ENCODE measurements at places on chromosomes 1 and 21. TPM values are rescaled to one million over a fixed set of nuclear protein-coding genes. Genes with fewer than 3 reads are reported as not detected.

PLPP3 gene
- 53.9 TPM for total RNA-seq

CFAP126 gene
- total RNA-seq, result not detected

JUN gene
- total RNA-seq, result 12.4 TPM

KCNE1 gene
- total RNA-seq, result 2.0 TPM

SLC5A9 gene
- 20.6 TPM for total RNA-seq

XCL2 gene
- not detected for total RNA-seq

FABP3 gene
- total RNA-seq, result 3.0 TPM

- DNase-seq, result no peak
Measured at GRCh38 chr1:183548116-183548515, 42.1 kb downstream of the NCF2 start.

DNA sequence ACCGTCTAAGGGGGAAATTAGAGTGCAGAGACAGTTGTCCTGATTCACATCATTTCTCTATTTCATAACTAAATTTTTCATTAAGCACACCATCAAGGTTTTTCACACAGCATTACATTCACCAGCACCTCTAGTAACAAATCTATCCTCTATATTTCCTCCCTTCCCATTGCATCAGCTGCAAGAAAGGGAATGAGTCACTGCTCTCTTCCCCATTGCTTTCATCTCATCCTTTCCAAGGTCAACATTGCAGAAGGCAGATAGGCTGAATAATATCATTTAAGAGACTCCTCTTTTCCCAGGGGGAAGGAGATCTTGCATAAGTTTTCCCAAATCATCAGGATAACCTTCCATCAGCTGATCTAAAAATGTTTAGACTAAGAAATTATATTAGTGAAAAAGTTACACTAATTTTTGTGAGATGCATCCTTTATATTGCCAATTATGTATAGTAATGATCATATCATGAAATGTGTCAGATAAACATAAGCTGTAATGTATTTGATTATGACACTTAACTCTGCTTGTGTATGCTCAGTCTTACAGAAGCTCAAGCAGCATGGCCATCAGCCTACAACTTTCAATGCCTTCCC lies 4.3 kb downstream of the INTS7 start:
- no peak for DNase-seq

GRCh38 chr1:156865258-156865657 lies 4.6 kb downstream of the NTRK1 start:
- no peak for DNase-seq

GRCh38 chr1:30328401-30329262 lies 394.8 kb downstream of the MATN1 start:
- DNase-seq, result no peak

- DNase-seq, result no peak
Measured at GRCh38 chr21:35275776-35276175, 226.7 kb upstream of the RUNX1 start.

DNA sequence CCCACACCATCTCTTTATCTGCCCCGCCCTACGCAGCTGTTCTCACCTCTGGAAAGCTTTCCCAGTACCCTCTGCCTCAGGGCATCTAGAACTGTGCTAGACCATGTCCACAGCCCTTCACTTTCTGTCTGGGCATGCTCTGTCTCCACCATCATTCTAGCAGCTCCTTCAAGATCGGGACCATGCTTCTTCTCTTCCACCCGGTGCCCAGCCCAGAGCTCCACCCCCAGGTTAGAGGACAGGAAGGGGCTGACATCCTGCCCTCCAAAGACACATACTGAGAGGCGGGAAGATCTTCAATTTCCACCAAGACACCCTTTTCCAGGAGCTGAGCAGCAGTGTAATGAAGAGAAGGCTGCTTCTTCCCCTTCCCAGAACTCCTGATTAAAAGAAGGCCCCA lies 27.7 kb upstream of the MEF2D start:
- no peak for DNase-seq

DNA sequence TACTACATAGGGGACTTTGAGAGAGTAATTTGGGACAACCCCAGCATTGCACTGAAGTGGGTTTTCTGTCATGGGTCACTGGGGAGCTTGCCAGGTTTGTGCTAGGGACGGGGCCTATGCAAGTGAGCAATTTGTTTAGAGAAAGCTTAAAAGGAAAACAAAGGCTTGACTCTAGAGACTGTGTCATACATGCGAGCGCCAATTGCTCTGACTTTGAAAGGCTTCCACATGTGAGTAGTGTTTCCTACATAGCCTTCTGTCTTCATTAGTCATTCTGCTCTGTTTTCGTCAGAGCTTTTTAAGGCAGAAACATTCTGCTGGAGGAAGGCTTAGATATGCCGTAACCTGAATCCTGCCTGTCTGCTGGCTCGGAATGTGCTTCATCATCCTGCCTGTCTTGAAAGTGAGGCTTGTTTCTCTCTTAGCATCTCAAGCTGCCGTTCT lies 28.4 kb downstream of the TRIM45 start:
- no peak for DNase-seq

DNA sequence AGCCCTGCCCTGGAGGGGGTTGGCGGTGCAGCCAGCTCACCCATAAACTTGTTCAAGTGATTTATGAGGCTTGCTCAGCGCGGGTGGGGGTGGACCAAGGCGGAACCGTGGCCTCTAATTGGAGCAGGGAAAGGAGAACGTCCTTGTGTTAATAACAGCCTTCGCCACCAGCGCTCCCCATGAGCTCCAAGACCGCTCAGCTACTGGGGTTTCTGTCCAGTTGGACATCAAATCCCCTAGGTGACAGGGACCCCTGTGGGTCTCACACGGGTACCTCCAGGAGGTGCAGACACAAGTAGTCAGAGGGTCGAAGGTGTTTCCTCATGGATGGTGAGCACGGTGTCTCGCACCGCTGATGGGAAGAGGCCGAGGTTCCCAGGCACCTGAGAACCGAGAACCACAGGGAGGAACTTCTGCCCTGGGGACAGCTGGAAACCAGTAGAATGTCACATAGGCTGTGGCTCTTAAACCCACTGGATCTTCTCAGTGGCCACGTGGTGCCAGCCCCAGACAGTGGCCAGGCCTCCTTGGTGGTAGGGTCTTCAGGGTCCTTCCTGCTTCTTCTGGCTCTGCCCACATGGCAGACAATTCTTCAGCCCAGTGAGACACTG lies 3.7 kb upstream of the ACTRT2 start:
- peak; percentile 21 for DNase-seq

- no peak for DNase-seq
Measured at GRCh38 chr1:185227161-185227560, 70.2 kb downstream of the SWT1 start.

DNA sequence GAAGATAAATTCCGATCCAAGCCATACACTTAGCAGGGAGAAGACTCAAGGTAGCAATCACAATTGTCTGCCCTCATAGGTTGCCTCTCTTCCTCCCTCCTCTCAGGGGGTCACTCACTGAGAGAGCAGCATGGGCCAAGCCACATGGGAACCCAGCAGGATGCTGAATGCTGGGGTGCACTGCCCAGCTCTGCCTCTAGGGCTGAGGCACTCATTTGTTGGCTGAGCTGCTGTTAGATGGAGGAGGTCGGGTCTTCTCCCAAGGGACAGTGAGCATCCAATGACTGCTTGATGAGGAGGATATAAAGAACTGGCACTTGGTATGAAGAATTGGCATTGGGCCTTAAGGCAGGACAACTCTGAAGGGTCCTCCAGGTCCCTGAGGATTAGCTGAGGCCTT lies 418.8 kb downstream of the SIPA1L2 start:
- DNase-seq, result no peak

DNA sequence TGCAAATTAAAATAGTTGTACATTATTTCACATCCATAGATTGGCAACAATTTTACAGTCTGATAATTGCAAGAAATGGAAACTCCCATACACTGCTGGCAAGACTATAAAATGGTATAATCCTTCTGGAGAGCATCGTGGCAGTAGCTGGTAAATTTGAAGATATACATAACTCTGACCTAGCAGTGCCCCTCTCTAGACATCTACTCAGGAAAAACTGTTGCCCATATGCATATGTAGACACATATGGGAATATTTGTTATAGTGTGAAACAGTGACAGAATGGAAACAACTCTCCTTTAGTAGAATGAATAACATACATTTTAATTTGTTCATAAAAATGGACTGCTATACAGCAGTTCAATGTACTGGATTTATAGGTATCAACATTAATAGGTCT lies 177.2 kb downstream of the PHTF1 start:
- DNase-seq, result no peak

DNA sequence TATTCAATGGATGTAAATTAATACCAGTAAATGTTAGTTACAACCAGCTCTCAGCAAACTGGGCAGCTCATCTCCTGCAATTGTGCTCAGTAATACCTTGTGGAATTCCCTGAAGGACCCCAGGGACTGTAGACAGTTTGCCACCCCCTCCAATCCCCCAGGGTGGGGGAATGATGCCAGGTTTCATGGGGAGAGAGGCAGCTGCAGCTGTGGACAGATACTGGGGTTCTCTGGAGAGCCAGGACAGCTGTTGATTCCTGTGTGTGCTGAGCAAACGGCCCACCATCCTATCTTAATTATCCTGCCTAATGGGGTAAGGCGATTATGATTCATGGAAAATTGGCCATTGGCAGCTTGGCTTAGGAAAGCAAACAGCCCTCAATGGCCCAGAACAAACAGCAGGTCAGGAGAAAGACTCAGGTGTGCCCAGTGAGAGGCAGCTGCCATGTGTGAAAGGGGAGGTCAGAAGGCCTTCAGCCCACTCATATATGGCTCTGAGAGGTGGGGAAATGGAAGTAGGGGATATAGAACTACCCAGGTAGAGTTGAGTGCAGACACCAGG lies 148.9 kb upstream of the CTTNBP2NL start:
- DNase-seq, result no peak

GRCh38 chr1:44290250-44291094 lies 64.6 kb downstream of the ERI3 start:
- no peak for DNase-seq
